GM12864 (cell line): ENCODE measurements at places on chromosomes 4 and X.

GRCh38 chr4:127155116-127155515 is 477.6 kb upstream of the INTU start:
- DNase-seq = no peak

- no peak for DNase-seq
Observed at GRCh38 chrX:44080083-44080482, 106.9 kb upstream of the NDP start.

DNA sequence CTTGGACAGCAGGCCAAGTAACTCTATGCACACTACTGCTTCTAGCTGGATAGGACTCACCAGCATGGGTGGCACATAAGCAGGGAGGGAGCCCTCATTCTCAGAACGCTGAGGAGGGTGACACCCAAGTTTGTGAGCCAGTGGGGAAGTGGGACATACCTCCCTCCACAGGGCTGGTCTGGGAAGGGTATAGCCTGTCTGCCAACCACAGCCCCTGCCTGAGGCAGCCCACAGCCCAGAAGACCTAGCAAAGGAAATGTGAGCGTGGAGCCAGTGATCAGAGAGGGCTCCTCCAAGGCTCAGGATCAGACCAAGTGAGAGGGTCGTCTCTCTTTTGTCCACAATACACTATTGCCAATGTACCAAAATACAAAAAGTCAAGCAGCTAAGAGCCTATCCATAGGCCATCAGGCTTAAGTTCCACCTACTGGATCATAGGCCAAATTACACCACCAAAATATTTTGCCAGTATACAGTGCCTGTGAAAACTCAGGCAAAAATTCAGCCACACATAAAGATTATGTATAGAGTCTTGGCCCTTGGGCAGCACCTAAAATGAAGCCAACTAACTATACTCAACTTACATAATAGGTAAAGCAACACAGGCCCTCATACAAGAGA is 1203.1 kb downstream of the PCDH18 start:
- DNase-seq = no peak

DNA sequence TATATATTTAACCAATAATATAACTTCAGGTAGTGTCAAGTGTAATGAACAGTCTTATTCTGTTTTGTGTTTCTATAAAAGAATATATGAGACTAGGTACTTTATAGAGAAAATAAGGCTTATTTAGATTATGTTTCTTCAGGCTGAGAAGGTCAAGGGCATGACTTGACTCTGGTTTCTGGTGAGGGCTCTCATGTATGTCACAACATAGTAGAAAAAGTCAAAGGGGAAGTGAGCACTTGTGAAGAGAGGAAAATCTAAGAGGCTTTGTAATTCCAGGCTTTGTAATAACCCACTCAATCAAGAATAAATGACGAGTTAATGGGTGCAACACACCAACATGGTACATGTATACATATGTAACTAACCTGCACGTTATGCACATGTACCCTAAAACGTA is 27.6 kb downstream of the PRR32 start:
- DNase-seq = no peak

- no peak for DNase-seq
Observed at GRCh38 chr4:147328756-147329446, 152.0 kb upstream of the EDNRA start.

DNA sequence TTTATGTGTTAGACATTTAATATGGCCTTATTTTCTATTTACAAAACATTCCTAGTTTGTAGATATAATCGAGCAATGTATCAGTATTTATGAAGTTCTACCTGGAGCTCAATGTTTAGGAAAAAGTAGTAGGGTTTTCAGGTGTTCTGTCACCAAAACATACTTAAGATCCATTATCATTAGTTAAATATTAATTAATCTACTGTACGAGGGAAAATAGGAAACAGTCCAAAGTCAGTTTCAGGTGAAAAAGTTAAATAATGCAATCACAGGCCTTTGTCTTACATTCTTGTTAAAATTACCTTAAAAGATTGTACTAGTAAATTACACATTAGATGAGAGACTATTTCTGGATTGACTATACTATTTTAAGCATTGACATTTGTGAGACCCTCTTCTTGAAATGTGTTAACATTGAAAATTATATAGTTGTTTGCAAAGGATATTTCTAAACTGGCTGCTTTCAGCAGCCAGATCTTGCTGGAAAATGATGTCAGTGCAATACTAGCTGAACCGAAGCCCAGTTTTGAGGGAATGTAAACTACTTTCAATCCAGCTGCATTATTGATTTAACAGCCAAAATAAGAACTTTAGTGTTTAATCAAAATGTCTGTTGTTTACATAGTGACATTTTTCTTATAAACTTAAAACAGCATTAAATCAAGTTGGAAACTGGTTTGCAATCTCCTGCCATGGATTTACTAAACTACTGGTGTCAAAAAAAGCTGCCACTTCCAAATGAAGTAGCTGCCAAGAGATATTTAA is 19.3 kb downstream of the GUCY1B1 start:
- DNase-seq = no peak

DNA sequence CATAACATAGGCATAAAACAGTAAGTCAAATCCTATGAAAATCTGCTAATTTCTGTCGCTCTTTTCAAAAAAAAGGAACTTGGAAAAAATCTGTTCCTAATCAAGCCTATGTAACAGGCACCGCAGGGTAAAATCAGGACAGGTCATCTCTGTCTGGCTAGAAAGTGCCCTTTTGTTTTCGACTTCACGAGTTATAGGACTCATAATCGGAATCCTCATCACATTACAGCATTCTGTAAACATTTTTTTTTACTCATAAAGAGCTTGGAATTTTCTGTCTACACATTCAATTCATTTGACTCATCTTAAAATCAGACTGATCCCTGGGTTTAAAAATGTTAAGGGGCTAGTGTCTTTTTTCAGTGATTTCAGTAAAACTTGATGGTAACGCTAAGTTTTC is 181.7 kb upstream of the TBC1D9 start:
- DNase-seq = no peak

DNA sequence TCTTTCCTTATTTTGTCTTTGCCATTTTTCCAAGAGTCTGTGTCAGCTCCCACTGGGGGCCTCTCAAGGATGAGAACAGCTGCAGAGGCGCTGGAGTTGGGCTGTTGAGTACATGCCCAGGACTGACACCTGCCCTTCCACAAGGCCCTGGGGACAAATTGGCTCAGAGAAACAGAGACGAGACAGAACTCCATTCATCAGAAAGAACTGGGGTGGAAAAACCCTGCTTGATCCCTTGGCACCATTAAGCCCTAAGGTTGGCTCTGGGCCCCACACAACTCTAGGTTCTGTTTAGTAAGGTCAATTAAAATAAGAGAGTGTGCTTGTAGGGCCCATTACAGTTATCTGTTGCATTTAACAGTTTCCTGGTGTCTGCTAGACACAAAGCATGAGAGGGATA is 63.6 kb downstream of the DCX start:
- no peak for DNase-seq

DNA sequence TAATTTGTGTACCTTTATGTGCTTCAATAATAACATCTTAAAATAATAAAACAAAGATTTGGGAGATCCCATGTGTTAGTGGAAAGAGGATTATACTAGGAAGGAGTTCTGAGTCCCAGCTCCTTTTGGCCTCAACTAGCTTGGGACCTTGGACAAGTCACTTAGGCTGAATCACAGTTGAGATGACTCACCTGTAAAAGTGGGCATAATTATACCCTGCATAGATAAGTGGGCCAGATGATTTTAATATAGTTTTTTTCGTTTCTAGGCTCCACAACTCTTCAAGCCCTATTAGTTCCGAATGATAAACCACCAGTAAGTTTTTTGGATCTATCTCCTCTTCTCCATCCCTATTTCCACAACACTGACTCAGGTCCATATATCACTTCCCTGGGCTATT is 131.8 kb downstream of the ENOX2 start:
- DNase-seq = no peak

DNA sequence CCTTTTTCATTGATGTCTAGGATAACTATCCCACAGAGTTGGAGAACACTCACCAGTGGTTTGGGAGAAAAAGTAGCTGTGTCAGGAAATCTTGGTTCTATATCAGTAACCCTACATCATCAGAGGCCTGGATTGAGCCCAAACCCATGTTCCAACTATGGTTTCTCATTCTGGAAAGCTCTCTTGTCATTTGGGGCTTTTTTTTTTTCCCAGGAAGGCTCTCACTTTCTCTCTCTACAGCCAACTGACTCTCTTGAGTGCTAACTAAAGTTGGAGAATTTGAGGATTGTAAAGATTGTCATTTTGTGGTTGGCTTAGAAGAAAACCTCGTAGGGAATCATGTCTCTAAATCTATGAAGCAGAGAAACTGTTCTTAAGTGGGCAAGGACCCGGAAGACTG is 228.2 kb upstream of the DIPK2B start:
- no peak for DNase-seq

DNA sequence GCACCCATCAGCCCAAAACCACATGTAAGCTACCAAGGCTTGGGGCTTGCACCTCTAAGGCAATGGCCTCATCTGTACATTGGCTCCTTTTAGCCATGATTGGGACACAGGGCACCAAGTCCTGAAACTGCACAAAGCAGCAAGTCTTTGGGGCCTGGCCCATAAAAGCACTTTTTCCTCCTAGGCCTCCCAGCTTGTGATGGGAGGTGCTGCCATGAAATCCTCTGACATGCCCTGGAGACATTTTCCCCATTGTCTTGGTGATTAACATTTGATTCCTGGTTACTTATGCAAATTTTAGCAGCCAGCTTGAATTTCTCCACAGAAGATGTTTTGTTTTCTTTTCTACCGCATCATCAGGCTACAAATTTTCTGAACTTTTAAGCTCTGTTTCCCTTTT is 58.5 kb upstream of the PABPC4L start:
- no peak for DNase-seq

DNA sequence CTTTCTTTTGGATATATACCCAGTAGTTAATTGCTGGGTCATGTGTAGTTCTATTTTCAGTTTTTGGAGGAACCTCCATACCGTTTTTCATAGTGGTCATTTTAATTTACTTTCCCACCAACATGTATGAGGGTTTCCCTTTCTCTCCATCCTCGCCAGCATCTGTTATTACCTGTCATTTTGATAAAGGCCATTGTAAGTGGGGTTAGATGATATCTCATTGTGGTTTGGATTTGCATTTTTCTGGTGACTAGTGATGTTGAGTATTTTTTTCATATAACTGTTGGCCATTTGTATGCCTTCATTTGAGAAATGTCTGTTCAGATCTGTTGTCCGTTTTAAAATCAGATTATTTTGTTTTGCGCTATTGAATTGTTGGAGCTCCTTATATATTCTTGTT is 28.8 kb upstream of the CXCL2 start:
- no peak for DNase-seq

DNA sequence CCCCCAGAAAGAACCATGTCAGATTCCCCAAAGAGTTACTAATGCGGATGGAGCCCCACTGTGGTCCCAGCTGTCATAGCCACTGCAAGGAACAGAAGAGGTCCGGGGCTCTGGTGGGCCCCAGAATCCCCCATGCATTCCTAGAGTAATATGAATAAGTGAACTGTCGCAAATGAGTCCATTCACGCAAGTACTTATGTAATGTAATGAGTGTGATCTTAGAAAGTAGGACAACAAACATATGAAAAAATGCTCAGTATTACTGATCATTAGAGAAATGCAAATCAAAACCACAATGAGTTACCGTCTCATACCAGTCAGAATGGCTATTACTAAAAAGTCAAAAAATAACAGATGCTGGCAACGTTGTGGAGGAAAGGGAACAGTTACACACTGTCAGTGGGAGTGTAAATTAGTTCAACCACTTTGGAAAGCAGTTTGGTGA is 141.5 kb upstream of the RBPJ start:
- no peak for DNase-seq

GRCh38 chr4:142141224-142141623 is 504.8 kb downstream of the IL15 start:
- DNase-seq = no peak

DNA sequence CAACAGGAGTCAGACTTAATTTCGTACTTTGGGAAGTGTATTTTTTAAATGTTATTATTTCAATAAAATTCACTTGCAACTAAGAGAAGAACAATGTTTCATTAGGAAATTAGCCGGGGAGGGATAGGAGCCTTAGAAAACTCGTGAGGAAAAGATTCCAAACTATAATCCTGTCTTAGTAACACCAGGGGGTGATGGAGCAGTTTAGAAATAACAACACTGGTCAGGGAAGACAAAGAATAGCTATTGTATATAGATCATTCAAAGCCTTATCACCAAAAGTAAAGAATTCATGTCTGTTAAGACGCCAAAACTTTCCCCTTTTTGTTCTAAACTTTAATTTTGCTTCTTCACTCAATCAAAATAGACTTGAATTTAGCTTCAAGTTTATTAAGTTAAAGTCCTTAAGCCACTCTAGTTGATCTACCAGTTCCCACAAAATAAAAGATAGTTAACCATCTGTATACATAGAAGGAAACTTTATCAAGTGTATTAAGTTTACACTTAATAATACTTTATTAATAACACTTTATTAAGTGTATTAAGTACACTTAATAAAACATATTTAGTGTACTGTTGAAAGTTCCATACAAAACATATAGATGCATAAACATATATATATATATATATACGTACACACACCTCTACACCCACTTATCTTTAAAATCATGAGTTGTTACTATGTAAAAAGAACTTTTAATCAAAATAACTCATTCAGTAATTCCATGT is 60.5 kb downstream of the ARAP2 start:
- no peak for DNase-seq

DNA sequence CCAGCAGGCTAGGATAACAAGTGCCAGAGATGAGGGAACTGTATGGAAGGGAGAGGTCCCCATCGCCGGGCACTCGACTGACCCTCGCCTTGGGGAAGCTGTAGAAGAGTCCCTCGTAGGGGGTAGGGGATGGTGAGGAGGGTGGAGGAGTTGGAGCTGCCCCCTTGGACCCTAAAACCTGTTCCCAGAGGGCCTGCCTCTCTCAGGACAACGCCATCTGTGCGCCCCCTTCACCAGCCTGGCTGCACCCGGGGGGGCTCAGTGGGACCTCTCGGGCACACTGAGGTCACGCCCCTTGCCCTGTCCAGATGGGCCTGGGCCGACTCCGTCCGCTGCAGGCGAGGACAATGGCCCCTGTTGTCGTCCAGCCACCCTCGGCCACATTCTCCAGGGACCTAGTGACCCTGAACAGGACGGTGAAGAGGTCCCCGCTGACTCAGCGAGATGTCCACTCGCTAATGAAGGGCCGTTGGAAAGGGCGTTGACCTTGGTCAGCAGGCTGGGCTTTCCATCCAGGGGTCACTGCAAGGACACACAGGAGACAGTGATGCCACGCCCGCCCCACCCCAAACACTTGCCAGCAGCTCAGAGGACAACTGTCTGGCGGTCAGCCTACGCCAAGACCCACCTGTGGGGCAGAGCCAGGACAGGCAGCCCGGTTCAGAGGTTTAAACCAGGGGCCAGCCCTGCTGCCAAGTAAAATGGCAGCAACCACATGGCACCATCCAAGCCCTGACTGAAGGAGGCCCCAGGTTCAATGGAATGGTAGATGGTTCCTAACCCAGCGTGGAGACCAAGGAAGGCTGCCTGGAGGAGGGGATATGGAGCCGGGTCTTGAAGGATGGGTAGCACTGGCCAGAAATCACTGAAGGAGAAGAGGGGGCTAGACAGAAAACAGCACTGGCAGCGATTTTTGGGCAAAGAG is 51.2 kb downstream of the HMX1 start:
- no peak for DNase-seq

- no peak for DNase-seq
Observed at GRCh38 chr4:78653655-78654054, 102.1 kb downstream of the ANXA3 start.
